RCC 7860 (cell line): ENCODE measurements at places on chromosomes 5 and 9.
A peak's percentile ranks its signal among the peaks of the same experiment; 100 is the strongest.

DNA sequence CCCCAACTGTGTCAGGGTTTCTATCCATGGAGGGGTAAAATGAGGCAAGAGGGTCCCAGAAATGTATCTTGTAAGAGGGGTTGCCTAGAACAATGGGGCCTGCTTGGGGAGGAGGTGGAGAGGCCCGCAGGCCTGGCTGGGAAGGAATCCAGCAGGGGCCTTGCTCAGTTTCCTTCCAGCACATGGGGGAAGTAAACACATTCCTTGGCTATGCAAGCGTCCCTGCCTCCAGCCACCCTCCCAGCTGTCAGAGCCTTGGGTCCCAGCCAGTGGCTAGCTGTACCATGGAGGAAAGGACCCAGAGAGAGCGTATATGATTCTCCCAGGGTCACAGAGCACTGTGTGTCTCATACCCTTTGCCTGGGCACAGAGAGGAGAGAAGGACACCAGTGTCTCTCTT is 71.1 kb upstream of the IL17B start:
- peak; percentile 33 for DNase-seq

DNA sequence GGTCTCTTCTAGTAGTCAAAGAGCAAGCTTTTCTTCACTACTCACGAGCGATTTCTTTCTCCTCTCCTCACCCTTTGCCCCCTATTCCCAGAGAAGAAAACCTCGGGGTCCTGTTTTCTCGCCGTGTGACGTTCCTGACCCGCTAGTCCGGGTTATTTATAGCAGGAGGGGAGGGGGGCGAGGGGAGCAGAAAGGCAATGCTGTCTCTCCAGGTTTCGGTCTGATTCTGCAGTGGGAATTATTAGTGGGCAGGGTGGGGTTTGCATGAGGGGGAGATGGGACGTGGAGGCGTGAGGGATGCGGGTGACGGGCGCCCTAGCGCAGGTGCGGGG is 847 bp upstream of the GABRB2 start:
- no peak for DNase-seq

DNA sequence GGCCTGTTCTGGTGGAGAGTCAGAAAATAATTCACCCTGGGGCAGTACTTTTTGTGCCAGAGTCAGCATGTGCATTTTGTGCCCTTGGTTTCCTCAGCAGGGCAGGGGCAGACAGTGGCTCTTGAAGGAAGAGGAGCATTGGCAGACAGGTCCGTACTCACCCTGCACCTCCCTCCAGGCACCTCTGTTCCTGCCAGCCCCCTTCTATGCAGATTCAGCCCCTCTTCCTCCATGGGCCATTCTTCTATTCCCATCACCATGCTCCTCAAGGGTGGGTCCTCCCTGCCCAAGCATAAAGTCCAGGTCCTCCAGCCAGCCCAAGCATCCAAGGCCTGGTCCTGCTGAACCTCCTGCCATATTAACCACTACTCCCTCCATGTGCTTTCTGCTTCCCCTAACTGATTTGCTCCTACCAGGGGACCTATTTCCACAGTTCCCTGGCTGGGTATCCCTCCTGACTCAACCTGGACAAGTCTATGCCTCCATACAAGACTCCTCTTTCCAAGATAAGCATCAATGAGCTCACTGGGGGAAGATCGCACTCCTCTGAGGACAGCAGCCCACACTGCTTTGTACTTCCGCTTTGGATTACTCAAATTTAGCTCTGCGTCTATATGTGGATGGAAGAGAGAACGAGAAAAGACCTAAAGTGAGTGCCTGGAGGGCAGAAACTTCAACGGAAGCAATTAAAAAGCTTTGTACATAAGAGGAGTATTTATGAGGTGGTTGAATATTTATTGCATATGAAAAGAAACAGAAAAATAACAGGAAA is 9.3 kb upstream of the ACSL6 start:
- no peak for DNase-seq

- no peak for DNase-seq
These were observed 183.8 kb downstream of the PJA2 start for GRCh38 chr5:109225716-109226625.

DNA sequence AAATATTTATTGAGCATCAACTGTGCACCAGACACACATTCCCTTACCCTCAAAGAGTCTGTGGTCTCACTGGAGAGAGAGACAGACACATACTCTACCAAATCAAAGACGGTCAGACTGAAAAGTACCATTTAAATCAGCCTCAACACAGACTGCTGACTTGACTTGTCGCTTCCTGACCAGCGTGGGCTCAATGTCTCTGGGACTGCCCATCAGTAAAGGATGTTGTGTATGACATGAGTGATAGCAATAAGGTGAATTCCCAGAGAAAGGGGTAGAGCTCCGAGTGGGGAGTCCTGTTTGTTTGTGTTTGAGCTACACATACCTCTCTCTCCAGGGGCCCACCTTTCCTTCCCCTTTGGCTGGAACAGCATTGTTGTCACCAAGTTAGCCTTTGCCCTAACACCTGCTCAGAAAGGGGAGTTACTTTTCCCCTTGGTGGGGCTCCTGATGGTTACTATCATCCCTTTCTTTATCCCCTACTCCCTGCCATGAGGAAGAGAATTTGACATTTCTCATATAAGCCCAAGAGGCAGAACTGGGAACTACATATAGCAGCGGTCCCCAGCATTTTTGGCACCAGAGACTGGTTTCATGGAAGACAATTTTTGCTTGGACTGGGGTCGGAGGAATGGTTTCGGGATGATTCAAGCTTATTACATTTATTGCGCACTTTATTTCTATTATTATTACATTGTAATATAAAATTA is 33.9 kb downstream of the NR4A3 start:
- no peak for DNase-seq
